ENCODE measurements at places on chromosomes 4 and X. TPM values are rescaled to one million over a fixed set of nuclear protein-coding genes. Genes with fewer than 3 reads are reported as not detected.

DNA sequence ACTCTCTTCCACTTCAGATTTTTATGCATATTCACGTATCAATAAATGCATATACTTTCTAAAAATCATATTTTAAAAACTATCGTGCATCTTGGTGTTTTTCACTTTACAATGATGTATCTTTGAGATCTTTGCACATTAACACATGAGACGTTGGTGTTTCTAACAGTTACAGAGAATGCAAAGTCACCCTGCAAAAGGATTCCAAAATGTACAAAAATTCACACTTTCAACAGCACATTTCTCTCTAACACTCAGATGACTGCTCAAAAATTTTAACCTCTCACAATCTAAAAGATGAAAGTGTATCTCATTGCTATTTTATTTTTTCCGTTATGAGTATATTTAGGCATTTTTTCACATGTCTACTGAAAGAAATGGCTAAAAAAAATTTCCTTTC is 38.9 kb downstream of the ELOVL6 start:
- DNase-seq, result no peak

DNA sequence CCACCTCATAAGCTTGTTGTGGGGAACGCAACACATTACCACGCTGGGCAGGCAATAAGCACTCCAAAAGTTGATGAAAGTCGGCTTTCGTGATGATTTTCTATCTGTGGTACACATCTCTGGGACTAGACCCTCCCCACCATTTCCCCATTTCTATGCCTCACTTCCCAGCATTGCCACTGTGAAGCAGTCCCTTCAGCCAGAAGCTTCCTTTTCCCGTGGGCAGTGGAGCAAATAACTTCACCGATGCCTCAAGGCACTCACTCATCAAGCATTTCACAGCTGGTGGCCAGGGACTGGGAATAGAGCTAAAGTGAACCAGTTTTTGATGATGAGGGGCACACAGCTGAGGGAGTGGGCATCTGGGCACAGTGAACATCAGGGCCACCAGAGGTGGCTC is 18.9 kb downstream of the C4orf50 start:
- no peak for DNase-seq

CXCL3 gene
- 0.09 TPM for polyA plus RNA-seq

DNA sequence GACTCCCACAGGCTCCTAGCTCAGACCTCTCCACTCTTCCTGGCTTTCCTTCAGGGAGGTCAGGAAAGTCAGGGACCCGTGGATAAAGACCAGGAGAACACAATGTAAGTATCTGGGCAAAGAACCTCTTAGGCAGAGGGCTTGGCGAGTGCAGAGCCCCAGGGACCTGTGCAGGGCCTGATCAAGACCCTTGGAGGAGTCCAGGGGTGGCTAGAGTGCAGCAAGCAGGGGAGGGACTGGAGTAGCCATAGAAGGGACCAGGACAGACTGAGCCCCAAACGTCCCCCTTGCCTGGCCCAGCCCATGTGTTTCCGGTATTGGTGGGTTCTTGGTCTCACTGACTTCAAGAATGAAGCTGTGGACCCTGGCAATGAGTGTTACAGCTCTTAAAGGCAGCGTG is 5.9 kb upstream of the TNIP2 start:
- no peak for DNase-seq

DNA sequence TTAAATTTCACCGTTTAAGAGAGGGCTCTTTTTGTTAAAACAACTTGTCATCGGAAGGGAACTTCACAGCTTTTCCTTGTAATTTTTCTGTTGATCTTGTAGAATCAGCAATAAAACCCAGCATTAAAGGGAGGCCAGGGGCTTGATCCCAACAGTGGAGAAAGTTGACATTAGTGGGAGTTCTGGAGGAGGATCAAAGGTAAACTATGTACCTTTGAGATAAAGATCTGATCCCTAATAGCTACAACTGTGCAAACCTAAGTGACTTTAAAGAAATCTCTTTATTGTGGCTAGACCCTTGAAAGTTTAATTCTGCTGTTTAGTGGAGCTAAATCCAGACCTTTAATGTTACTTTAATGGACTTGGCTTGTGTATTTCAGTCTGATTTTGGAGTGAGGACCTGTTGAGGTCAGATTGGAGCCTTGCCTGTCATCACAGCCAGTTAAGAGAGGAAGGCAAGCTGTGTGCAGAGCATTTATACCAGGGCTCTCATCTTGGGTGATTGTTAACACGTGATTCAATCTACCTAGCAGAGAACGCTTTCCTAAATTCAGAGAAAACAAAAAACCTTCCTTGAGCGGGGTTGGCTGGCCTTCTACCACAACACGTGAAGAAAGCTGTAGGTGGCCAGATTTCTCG is 1.7 kb downstream of the DOCK11 start:
- no peak for DNase-seq

Data from forelimb muscle (tissue), 1 donor.